ENCODE measurements at places on chromosomes 1 and 21. TPM values are rescaled to one million over a fixed set of nuclear protein-coding genes. Genes with fewer than 3 reads are reported as not detected.

TCHH gene
- not detected for total RNA-seq

RHBG gene
- not detected for total RNA-seq

LSS gene
- total RNA-seq, result 54.5 TPM

ARHGEF11 gene
- total RNA-seq, result 22.7 TPM

KCNJ9 gene
- total RNA-seq, result not detected

ELF3 gene
- total RNA-seq, result 1.1 TPM

TMEM63A gene
- total RNA-seq, result 507 TPM

OR10Z1 gene
- total RNA-seq, result not detected

EXTL1 gene
- total RNA-seq, result 0.19 TPM

SELENBP1 gene
- total RNA-seq, result not detected

HSPB7 gene
- total RNA-seq, result not detected

Measured in CD4-positive, alpha-beta memory T cell (primary cell).